ENCODE measurements at places on chromosomes 2 and 18.

GRCh38 chr2:26414311-26414710 lies 12.6 kb downstream of the DRC1 start:
- DNase-seq = no peak

- DNase-seq = peak; percentile 8
Observed at GRCh38 chr2:233023007-233023760, 9.3 kb upstream of the NEU2 start.

- DNase-seq = no peak
Observed at GRCh38 chr2:64189167-64189566, 44.9 kb upstream of the PELI1 start.

GRCh38 chr2:160229591-160229990 lies 29.5 kb upstream of the ITGB6 start:
- peak; percentile 46 for DNase-seq

- no peak for DNase-seq
Observed at GRCh38 chr2:157971702-157972101, 95.6 kb upstream of the ACVR1 start.

GRCh38 chr2:229226382-229226781 lies 44.7 kb downstream of the PID1 start:
- DNase-seq = no peak

- no peak for DNase-seq
Observed at GRCh38 chr2:170685591-170685990, 29.5 kb upstream of the SP5 start.

GRCh38 chr2:36294316-36294721 lies 61.3 kb upstream of the CRIM1 start:
- DNase-seq = no peak

- DNase-seq = no peak
Observed at GRCh38 chr2:238486123-238486848, 59.6 kb downstream of the ASB1 start.

GRCh38 chr2:85854166-85854509 lies 34.7 kb downstream of the ST3GAL5 start:
- DNase-seq = no peak

DNA sequence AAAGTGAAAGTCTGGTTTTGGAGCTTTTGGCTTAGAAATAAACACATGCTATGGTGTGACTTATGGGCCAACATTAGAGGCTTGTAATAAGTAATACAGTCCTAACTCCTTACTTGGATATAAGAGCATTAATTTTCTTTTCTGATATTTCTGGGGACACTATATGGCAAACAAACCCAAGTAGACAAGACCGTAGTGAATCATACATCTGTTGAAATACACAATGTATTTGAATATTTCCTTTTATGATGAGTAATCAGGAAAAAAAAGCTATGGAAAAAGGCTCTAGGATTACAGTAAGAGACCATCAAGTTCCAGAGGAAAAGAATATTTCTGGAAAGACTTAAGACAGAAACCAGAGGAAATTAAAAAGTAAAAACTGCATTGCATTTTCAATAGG lies 146.0 kb upstream of the CYP26B1 start:
- DNase-seq = no peak

DNA sequence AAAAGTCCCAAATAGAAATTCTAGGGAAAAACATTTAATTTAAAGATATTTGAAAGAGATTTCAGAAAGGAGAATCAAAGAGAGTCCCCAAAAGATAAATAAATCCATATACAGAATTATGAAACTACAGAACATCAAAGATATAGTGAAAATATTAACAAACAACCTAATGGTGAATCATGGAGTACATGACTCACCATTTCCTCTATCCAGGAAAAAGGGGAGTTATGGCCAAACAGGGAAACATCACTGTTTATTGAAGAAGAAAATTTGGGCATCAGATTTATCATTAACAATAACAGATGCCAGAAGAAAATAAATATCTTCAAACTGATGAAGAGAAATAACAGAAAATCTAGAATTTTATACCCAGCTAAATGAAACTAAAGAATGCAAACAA lies 448.3 kb downstream of the CDH2 start:
- DNase-seq = no peak

GRCh38 chr2:40957508-40957907 lies 505.6 kb upstream of the SLC8A1 start:
- DNase-seq = no peak

DNA sequence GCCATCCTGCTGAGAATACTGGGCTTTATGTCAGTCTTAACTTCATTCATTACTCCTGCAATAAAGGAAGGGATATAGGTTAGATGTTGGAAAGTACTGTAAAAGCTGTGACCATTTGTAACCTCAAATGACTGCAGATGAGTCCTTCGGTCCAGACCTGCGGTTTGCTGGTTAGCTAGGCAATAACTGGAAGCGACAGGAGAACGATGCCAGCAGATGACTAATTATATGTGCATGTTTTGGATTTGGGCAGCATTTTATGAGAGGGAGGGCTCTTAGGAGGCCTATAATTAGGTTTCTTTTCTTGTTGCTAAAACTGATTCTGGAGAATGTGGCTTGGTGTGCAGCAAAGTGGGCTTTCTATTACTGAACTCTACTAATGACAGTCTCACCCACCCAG lies 205.6 kb downstream of the TMEM182 start:
- DNase-seq = no peak

GRCh38 chr2:79861059-79861374 lies 348.2 kb downstream of the CTNNA2 start:
- DNase-seq = no peak

DNA sequence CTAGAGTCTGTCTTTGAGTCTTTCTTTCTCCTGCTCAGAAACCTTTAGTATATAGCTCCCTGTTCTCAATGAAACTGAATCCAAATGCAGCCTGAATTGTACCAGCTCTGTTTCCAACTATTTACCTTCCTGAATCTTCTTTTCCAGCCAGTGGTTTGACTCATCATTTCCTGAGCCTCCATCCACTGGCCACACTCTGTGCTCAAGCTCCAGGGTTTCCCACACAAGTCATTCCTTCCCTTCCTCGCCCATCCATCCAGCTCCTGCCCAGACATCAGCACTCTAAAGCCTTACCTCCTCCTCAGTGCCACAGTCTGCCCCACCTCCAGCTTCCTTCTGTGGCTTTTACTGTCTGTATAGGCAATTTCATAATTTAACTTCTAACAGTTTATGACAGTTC lies 233.6 kb upstream of the RASGRP3 start:
- no peak for DNase-seq

DNA sequence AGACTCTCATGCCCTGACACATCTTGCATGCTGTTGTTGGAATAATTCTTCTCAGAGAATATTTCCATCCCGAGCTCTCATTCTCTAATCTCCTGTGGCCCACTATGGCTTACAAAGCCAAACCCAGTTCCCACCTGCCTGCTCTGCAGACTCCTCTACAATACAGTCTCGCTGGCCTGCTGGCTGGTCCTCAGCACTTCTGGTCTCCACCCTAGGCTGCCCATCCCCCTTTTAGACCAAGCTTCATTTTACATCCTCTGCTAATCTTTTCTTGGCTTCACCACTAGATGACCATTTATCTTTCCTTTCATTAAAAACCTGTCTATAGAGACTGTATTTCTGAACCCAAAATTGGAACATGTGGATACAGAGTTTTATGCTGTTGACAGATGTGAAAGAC lies 42.5 kb upstream of the YPEL5 start:
- no peak for DNase-seq

- DNase-seq = peak; percentile 91
Observed at GRCh38 chr18:37299471-37300304, 265.9 kb downstream of the CELF4 start.

GRCh38 chr18:74796841-74797576 lies 199.3 kb downstream of the ZNF407 start:
- DNase-seq = peak; percentile 39

DNA sequence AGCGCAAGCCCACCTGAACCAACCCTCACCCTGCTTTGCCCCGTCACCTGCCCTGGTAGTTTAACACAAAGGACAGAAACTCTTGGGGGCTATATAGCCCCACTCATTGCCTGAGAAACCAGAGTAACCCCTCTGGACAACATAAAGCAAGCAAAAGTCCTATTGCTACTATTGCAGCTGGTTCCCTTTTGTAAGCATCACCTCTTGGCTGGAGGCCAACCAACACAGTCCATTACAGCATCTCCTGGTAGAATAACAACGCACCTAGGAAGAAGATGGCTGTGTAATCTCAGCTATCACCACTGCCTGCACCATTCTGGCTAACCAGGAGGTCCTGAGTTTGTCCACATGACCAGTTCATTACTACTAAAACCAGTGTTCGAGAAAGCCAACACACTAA lies 36.4 kb downstream of the FLACC1 start:
- DNase-seq = no peak

- DNase-seq = no peak
Observed at GRCh38 chr2:191013682-191013931, 364 bp downstream of the STAT1 start.

- no peak for DNase-seq
Observed at GRCh38 chr2:175864137-175864850, 137.8 kb downstream of the LNPK start.

- DNase-seq = no peak
Observed at GRCh38 chr2:8595428-8595805, 86.4 kb upstream of the ID2 start.

GRCh38 chr2:69131983-69132675 lies 119.2 kb downstream of the ANTXR1 start:
- DNase-seq = no peak

GRCh38 chr2:25480561-25480960 lies 138.8 kb upstream of the DNMT3A start:
- DNase-seq = peak; percentile 75

GRCh38 chr2:98569197-98569793 lies 39.0 kb downstream of the COA5 start:
- DNase-seq = peak; percentile 61

- no peak for DNase-seq
Observed at GRCh38 chr2:181311837-181312236, 145.3 kb upstream of the ITGA4 start.

DNA sequence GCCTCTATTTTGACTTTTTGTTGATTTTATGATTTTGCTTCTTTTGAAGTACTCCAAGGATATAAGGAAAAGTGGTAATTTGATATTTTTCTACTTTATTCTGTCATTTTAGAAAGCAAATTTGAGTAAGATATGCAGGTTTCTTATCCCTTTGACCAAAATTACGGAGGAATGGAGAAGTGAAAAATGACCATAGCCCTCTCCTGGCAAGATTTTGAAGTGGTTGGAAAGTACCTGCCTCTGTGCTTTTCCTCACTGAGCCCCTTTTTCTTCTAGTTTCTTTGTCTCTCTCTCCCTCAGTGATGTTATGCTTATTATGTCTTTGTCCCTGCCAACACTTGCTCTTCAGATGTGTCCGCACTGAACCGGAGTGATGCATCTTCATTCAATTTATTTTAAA lies 898.1 kb downstream of the EPHA4 start:
- DNase-seq = no peak

DNA sequence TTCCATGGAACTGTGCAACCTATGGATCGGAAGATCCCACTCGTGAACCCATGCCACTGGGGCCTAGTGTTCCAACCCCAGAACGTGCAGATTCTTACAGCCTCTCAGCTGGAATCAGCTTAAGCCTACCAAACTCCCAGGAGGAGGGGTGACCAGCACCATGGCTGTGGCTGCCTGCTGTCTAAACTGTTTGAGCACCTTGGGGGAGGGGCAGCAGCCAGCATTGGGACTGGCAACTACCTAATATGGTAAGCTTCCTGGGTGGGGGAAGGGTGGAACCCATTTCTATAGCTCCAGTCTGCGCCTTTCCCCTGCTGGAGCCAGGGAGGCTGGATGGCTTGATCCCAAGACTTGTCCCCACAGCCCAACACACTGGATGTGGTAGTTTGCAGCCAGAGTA lies 10.7 kb upstream of the POLE4 start:
- no peak for DNase-seq

- no peak for DNase-seq
Observed at GRCh38 chr18:76689646-76690264, 132.6 kb upstream of the ZNF236 start.

DNA sequence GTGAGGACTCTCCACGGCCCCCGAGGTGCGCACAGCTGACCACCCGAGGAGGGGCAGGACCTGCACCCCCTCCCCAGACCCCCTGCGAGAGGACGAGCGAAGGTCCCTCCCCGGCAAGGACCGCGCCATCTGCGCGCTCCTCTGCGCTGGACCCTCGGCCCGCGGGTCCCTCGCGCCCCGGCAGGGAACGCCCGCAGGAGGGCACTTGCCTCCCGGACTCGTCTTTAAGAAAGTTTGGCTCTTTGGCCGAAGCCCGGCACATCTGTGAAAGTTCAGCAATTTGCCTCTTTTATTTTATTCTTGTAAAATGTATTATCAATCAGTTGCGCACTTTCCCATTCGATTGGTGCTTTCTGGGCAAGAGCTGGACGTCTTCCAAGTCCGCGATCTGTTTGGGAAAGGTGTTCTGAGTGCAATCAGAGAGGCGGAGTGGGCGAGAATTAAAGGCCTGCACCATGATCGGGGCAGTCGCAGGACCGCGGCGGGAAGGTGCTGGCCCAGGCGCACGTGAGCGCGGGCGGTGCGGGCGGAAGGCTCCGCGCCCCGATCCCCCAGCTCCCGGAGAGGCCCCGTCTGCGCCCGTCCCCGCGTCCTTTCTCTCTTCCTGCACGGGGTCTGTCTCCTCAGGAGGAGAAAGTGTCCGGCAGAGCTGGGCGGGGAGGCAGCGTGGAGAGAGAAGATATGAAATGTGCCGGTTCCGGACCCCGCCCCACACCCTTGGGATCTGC lies 1.6 kb upstream of the ALKAL2 start:
- peak; percentile 15 for DNase-seq

GRCh38 chr2:214889301-214889700 lies 79.8 kb upstream of the BARD1 start:
- peak; percentile 74 for DNase-seq

GRCh38 chr2:10188729-10189305 lies 66.3 kb downstream of the RRM2 start:
- DNase-seq = no peak

DNA sequence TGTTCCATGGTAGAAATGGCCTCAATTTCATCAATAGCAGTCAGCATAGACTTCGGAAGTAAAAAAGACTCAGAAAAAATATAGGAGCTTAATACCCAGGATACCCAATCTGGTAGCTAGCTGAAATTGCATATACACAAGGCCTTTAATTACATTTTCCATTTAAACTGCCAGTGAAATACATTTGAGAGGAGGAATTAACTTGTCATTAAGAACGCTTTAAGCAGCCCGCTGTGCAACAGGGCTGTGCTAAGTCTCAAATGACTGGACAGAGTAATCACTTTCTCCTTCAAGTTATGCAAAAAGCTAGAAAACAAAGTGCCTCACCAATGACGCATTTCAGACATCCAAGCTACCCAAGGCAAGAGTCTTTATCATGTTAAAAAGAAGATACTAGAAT lies 558.8 kb downstream of the MBD2 start:
- DNase-seq = no peak

DNA sequence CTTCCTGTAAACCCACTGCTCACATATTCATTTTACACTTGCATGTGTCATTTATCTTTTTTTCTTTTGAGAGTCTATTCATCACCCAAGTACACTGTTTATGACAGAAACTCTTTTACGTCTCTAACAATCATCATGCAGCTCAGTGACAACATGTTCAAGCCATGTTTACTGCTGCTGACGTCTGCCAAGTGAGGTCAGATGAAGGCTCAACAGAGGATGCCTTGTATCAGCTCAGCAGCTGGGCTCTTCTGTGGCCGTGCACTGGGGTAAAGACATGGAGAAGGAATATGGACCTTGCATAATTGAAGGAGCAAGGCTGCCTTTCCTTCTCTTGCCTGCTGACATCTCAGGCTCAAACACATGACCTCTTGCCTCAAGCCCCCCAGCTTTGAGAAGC lies 99.6 kb downstream of the ADD2 start:
- DNase-seq = no peak
